ENCODE measurements at places on chromosomes 2 and 18.

GRCh38 chr2:187617120-187617519 lies 62.9 kb upstream of the TFPI start:
- peak; percentile 38 for DNase-seq

GRCh38 chr2:197929008-197929885 lies 124.9 kb downstream of the PLCL1 start:
- DNase-seq, result no peak

GRCh38 chr2:64459575-64459974 lies 5.6 kb downstream of the LGALSL start:
- DNase-seq, result no peak

- DNase-seq, result no peak
Measured at GRCh38 chr2:56743807-56744206, 560.0 kb downstream of the CCDC85A start.

- DNase-seq, result peak; percentile 82
Measured at GRCh38 chr2:206443735-206444527, 599 bp downstream of the ADAM23 start.

DNA sequence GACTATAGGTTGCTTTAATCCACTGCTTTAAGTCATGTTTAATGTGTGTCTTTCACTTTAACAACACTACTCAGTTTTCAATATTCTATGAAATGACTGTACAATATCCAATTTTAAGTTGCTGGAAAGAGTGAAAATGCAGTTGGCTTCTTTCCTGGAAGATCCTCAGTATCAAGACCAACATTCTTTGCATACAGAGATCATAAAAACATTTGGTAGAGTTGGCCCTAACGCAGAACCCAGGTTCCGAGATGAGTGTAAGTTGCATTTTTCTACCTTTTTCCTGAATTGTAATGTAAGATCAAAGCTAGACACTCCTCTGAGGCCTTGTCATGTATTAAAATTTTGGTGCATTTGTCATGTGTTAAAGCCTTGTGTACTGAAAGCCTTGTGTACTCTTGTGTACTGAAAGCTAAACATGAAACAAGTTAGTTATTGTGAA lies 42.9 kb upstream of the TNFRSF11A start:
- peak; percentile 38 for DNase-seq

- DNase-seq, result no peak
Measured at GRCh38 chr2:223099561-223099960, 47.6 kb downstream of the KCNE4 start.

GRCh38 chr2:189406586-189407233 lies 34.6 kb upstream of the WDR75 start:
- peak; percentile 10 for DNase-seq

DNA sequence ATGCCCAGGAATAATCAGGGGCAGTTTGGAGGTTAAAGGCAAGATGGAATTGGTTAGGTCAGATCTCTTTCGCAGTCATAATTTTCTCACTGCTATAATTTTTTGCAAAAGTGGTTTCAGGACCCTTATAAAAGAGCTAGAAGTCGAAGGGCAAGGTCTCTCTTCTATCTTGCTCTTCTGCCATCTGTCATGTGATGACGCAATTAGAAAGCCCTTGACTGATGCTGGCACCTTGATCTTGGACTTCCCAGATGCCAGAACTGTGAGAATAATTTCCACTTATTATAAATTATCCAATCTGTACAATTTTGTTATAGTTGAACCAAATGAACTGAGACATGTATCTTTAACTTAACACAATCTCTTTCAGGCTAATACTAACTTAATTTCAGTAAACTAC lies 6.3 kb upstream of the RALBP1 start:
- DNase-seq, result no peak

DNA sequence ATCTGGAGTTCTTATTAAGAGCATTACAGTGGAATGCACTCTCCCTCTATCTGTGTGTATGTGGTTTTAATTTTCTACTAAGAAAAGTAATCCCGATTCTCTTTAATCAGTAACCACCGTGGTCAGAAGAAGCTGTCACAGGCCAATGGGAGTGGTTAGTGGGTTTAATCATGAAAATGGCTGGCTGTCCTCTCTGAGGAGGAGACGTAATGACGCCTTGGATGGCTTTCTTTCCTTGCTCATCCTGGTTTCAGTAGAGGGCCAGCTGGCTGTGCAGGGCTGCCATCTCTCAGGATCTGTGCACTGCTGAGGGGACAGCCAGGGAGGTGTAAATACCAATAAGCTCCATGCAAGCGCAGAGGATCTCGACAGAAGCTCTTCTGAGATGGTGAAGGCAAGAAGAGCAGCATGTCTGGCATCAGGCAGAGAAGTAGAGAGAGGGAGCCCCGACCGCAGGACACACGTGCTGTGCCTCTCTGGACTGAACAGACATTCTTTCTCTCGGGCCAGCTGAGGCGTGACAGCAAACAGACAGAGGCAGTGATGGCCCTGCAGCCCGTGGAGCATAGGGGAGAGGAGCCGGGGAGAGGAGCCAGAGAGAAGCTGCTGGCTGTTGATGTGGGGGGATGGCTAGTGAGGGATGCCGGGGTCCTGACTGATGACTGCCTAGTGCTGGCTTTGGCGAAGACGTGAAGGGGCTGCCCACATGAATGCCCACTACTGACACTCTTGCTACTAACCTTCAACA lies 65.1 kb upstream of the DAPL1 start:
- DNase-seq, result peak; percentile 67

GRCh38 chr2:188813315-188813714 lies 160.9 kb upstream of the COL3A1 start:
- no peak for DNase-seq

GRCh38 chr2:60106836-60107529 lies 446.5 kb downstream of the BCL11A start:
- DNase-seq, result no peak

- DNase-seq, result no peak
Measured at GRCh38 chr2:15840148-15840547, 100.2 kb upstream of the MYCN start.

DNA sequence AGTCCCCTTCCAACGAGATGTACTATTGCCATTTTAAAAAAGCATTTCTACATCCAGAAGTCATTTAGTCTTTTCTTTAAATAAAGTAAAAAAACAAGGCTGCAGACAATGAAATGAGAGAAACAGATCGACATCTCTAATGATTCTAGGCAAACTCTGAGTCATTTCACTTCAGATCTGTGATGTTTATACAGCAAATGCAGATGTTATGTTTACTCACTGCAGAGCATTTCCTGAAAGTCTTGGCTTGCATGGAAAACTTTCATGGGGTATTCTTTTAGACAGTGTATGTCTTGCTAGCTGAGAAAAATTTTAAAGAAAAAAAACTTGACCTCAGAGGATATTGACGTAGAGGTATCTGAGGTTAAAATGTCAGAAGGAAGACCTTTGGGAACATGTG lies 797.4 kb downstream of the CNTNAP5 start:
- DNase-seq, result no peak

- DNase-seq, result peak; percentile 29
Measured at GRCh38 chr2:221104361-221104811, 467.7 kb downstream of the EPHA4 start.

DNA sequence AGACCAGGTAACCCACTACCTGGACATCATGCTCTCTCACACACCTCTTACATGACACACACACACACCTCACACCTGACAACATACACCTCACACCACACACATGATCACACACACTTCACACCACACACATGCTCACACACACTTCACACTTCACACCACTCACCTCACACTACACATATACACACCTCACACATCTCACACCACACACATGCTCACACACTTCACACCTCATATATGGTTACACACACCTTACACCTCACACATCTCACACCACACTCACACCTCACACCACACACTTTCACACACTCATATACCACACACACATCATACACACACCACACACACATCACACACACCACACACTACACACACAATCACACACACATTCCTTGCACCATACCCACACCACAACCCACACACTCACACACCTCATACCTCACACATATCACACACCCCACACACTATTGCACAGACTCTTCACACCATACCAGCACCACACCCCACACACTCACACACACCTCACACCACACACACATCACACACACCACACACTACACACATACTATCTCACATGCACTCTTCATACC lies 98.1 kb upstream of the PIEZO2 start:
- no peak for DNase-seq

DNA sequence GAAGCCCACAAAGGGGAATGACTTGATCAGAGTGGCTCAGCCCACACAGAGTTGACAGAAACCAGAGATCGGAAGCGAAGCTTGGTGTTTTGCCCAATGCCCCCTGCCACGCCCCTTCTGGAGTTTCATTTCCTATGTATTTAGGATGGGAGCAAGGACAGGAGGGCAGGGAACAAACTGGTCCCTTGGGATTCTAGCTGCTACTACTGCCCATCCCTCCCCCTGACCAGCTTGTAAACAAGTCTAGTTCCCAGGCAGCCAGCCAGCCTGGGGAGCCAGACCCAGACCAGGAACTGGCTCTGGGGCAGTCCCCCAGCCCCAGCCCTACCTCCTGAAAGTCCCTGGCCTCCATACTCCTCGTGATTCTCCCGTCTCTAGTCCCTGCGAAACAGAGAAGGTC lies 8.3 kb downstream of the WNT6 start:
- no peak for DNase-seq

- DNase-seq, result no peak
Measured at GRCh38 chr2:144323946-144324345, 196.0 kb downstream of the ZEB2 start.

DNA sequence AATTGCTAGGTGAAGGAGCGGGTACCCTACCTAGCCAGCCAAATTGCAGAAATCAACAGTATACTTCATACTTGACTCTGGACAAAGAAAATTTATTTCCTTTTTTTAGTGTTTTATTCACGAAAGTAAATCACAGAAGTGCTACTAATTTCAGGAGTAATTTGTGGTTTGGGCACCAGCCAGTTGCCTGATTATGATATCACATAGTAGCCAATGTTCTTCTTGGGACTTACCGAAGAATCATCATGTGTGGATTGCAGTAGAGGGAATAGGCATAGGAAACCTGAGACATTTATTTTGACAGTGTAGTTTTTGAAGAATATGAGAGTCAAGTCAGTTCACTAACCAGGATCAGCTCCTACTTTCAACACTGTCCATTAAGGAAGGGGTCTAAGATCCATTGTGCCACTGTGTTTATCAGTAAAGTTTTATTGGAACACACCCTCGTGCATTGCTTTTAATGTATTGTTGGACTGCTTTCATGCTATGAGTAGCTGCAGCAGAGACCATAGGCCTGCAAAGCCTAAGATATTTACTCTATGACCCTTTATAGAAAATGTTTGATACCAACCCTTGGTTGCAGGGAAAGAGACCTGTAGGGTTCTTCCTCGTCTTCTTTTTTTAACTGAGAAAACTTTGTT lies 32.1 kb downstream of the TNFRSF11A start:
- no peak for DNase-seq

DNA sequence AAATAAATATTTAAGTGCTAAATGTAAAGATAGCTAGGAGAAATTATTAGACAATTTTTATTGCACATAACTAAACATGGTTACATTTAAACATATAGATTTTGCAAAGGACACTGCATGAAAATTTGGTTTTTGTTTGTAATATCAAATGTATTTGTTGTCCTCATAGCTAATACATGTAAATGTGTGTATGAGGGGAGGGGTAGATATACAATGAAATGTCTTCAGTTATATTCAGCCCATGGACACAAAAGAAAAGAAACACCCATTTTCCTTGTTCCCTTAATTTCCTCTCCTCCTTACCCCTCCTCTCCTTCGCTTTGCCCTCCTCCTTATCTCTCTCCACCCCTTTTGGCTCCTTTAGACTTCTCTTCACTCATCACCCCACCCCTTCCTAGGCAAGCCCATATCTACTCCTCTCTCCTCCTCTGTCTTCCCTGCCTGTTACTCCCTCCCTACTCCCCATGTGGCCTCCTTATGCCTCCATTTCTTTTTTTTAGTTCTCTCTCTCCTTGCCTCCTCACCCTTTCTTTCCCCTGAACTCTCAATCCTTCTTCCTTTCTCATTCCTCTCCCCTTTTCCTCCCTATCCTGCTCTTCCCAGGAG lies 1.4 kb downstream of the COL3A1 start:
- peak; percentile 84 for DNase-seq

GRCh38 chr2:214966420-214966819 lies 156.9 kb upstream of the BARD1 start:
- DNase-seq, result no peak

DNA sequence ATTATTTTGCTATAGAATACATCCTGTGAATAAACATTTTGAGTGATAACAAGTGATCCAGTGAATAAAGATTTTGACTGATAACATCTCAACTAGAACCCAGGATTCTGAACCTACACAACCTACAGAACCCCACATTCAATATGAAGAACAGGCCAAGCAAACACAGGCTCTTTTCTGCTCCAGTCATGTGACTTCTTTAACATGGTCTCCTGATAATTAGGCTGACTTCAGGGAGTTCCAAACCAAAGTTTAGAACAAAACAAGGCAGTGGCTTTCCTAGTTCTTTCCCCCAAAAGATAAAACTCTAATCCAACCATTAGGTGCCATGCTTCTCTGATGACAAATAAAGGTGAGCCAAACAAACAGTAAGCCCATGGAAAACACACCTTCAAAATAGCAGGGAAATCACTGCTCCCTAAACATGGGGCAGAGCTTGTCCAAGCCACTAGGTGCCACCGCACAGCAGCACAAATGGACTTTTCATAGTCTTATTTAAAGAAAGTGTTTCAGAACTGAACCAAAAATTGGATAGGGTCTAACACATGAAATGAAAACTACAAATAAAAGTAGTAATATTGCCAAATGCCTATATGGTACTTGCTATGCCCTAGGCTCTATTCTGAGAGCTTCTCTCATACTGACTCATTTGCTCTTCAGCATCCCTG lies 95.3 kb downstream of the EVA1A start:
- peak; percentile 33 for DNase-seq

GRCh38 chr18:80254971-80255500 lies 7.7 kb upstream of the PARD6G start:
- DNase-seq, result no peak

DNA sequence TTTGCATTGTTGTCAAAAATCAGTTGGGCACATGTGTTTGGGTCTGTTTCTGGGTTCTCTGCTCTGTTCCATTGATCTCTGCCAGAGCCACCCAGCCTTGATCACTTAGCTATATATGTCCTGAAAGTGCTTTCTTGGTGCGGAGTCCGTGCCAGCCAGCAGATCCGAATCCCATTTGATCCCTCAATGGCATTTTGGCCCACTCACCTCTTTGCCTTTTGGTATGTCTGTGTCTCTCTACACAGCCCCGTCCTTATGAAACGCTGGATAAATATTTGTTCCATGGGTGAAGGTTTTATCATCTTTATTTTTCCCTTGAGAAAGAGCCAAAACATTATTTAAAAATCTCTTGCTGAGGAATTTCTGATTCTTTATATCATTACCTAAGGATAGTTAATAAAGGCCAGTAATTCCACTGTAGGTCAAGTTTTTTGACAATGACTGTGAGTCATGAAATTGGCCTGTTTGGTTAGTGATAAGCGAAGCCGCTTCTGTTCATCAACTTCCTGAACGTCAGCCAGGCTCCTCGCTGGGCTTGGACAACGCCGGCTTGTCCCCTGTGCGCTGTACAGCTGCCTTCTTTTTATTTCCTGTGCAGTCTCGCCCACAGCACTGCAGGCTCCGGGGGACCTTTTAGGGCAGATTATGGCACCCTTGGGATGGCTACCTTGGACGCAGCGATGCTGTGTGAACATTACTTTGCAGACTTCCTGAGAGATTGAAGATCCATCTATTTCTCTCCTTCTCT lies 24.9 kb downstream of the MTCL1 start:
- DNase-seq, result no peak
